ENCODE measurements at places on chromosomes 11 and 22.

GRCh38 chr11:66359662-66360087, 11.9 kb downstream of the SLC29A2 start:
- DNase-seq, result no peak

GRCh38 chr22:24315367-24315966, 44.8 kb downstream of the SPECC1L start:
- no peak for DNase-seq

GRCh38 chr11:86632499-86633269, 39.7 kb downstream of the ME3 start:
- peak; percentile 97 for DNase-seq

DNA sequence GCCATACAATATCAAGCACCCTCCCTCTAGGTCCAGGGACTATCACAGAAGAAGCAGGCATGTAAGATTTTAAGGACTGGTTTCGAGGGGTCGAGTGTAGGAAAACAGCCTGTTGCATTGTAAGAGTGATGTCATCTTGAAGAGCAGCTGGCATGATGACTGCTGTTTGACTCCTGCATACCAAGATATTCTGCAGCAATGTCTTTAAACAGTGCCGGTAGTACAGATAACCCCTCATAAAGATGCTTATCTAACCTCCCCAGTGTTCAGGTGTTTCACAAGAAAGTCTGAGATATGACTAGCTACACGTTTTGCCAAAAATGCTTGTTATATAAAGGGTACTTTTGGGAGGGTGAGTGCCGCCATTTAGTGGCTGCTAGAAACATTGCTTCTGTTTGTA, 12.0 kb downstream of the FAM111A start:
- peak; percentile 48 for DNase-seq
